NCI-H526 treated with DMSO at 0.1 percent for 48 hours (cell line): ENCODE measurements at places on chromosomes 11 and 22.

GRCh38 chr11:131916638-131917037, 546.2 kb downstream of the NTM start:
- DNase-seq: no peak

GRCh38 chr11:113730887-113731726, 25.0 kb upstream of the TMPRSS5 start:
- DNase-seq: peak; percentile 77

GRCh38 chr22:27100789-27101188, 443.4 kb downstream of the MIAT start:
- DNase-seq: peak; percentile 55

- no peak for DNase-seq
These were observed 83.0 kb downstream of the PPP6R3 start for GRCh38 chr11:68543594-68543993.

DNA sequence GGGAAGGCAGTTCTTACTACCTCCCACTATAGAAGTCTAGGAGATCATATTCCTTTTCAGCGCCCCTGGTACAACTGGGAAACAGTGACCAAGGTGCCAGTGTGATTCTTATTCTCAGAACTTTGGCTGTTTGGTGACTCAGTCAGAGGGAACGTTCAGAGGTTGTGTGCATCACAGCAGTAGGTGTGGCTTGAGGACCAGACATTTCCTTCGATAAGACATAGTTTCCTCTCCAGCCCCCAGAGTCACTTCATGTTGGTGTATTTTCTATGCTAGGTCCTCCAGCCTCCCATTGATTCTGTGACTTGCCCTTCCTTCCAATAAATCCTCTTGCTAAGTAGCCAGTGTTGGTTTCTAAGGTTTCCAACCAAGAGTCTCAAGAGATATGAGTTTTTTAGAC, 171.9 kb upstream of the MPPED2 start:
- no peak for DNase-seq
